ENCODE measurements at places on chromosomes 5 and 9. TPM values are rescaled to one million over a fixed set of nuclear protein-coding genes. Genes with fewer than 3 reads are reported as not detected.
A peak's percentile ranks its signal among the peaks of the same experiment; 100 is the strongest.

Gene TMC1
- not detected for total RNA-seq

Gene PRR7
- total RNA-seq, result 1.7 TPM

Gene NMUR2
- not detected for total RNA-seq

Gene ANGPTL2
- 11.4 TPM for total RNA-seq

Gene CHSY3
- total RNA-seq, result 4.7 TPM

Gene PCDHB12
- 1.7 TPM for total RNA-seq

Gene SCGB3A2
- total RNA-seq, result 624 TPM

Gene EMB
- 30.3 TPM for total RNA-seq

Gene SPRY4
- total RNA-seq, result 42.7 TPM

Gene TRPM6
- 0.44 TPM for total RNA-seq

DNA sequence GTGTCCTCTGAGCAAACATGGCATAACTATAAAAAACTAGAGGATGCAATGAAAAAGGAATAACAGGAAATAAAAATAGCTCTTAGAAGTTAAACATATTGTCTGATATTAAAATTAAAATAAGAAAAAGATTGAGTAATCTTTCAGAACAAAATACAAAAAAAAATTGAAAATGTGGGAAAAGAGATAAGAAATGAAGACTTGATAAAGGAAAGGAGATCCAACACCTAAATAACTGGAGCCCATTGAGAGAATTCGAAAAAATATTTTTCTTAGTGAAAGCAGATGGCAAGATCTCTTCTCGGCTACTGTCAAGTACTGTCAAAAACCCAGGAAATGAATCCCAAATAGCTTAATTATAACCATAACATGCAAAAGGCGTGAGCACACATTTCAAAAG is 24.9 kb downstream of the LIFR start:
- no peak for DNase-seq

- DNase-seq, result peak; percentile 20
Measured at GRCh38 chr5:135055396-135055795, 21.4 kb upstream of the PITX1 start.

- DNase-seq, result no peak
Measured at GRCh38 chr5:51712201-51712600, 329.0 kb downstream of the ISL1 start.

DNA sequence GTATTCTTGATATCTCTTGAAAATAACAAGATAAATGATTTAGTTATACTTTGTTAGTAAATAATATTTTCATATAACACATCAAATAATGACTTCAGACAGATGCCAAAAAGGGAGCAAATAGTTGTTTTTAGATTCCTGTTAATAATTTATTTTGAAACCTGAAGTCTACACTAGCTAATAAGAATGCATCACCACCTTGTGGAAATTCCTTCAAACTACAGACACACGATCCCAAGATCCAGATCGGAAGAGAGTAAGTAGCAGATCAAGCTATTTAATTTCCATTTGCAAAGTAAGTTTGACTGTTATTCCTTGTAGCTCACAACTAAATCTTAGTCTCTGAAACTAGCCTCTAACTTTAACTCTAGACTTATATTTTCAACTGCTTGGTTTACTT is 35.5 kb upstream of the ISL1 start:
- no peak for DNase-seq

- DNase-seq, result no peak
Measured at GRCh38 chr5:92917044-92917443, 664.0 kb downstream of the NR2F1-AS1 start.

DNA sequence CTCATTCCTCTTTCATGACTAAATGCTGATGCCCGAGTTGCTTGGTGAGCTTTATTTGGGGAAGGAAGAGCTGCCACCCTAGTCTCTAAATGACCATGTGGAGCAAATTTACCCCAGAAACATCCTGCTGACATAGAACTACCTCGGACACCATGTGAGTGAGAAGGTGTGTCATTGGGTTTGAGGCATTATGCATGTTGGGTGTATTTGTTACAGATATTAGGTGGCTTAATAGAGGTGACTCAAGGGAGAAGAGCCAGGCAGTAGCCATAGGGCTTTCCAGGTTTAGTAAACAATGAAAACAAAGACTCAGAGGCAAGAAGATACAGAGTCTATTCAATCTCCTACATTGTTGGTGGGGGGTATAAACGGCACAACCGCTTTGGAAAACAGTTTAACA is 581.5 kb downstream of the CCDC171 start:
- DNase-seq, result no peak

DNA sequence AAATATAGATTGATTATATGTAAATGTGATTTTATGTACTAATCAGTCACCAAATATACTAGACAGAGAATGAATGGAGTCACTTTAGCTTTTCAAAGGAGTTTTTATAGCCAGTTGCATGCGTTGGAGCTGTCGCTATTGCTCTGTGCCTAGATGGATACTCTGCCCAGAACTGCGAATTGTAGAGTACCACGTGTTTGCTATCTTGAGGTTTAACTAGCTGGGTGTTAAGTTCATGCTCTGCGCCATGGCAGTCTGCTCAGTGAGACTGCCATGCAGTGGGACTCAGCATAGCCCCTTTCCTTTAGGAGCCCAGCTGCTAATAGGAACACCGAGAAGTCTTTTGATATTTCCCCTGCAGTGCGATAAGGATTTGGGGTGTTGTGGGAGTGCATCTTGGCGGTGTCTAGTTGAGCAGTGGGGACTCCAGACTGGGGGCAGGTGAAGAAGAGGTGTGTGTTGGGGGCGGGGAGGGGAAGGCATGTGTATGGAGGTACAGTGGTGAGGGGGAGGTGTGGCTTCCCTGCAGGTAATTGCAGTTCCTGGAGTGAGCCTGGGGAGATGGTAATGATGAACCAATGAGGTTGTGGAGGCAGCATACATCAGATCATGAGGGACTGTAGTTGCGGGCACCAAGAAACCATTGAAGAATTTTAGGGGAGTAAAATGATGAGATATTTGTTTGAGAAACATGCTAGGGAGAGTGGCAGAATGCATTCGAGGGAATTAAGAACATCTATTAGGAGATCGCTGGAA is 118.9 kb downstream of the TRIO start:
- no peak for DNase-seq

GRCh38 chr5:84862132-84862531 is 477.5 kb upstream of the EDIL3 start:
- no peak for DNase-seq

GRCh38 chr5:141084487-141084989 is 9.9 kb upstream of the PCDHB2 start:
- DNase-seq, result no peak

DNA sequence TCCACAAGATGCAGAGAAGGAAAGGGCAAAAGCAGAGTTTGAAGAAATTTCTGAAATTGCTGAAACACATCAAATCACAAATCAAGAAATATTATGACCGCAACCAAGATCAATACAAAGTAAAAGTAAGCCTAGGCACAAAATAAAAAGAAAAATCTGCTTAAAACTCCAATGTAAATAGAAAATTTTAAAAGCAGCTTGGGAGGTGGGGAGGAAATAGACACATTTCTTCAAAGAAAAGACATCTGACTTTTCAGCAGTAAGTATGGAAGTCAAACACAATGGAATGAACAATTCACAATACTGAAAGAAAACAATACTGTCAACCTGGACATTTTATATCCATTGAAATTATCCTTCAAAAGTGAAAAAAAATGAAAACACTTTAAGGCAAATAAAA is 55.1 kb downstream of the HTR4 start:
- no peak for DNase-seq

GRCh38 chr9:36316611-36317317 is 58.5 kb upstream of the GNE start:
- DNase-seq, result no peak

DNA sequence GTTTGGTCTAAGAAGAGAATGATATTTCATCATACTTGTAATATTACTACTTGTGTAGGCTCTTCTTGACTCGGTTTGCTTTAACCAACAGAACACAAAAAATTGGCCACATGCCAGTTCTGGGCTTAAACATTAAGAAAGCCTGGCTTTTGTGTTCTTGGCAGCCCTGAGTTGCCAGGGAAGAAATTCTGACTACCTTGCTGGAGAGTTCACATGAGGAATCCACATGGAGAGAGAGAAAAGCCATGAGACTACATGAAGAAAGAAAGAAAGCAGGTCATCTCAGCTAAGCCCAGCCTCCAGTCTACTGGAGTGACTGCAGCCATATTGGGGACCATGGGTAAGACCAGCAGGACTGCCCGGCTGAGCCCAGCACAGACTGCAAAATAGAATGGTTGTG is 524.8 kb downstream of the RAB3C start:
- DNase-seq, result no peak

DNA sequence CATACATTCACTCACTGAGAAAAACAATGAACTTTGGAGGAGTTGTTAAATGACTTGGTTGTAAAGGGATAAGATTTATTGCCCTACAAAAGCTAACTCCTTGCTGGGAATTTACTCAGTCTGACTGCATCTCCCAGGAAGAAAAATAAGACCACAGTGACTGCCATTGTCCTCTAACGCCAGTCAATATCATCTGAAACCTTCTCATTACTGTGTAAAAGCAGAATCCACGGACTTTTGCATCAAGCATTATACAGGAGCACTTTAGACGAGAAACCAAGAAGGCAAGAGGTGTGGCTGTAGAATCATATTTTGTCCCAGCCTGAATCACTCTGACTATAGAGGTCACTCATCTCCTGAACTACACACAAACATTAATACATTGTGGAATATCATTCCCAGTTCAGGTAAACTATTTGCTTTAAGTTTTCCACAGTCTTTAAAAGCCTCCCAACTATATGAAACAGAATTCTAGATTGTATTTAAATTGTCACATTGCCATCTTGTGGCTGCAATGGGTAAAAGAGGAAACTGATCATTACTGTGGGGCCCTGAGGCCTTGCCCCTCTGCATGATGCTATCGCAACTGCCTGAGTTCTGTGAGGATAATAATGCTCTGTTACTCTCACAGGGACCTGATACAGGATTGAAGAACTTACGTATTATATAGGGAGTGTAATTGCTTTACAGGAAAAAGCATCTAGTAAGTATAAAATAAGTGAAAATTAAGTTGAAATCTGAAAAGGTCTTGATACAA is 142.9 kb downstream of the SLCO4C1 start:
- DNase-seq, result no peak

- DNase-seq, result no peak
Measured at GRCh38 chr5:82717738-82718137, 359.5 kb downstream of the TMEM167A start.

GRCh38 chr9:34454571-34455065 is 3.8 kb downstream of the FAM219A start:
- DNase-seq, result no peak

GRCh38 chr5:33769196-33769595 is 122.6 kb downstream of the ADAMTS12 start:
- no peak for DNase-seq

- peak; percentile 53 for DNase-seq
Measured at GRCh38 chr5:136769900-136770684, 404.7 kb upstream of the TRPC7 start.

DNA sequence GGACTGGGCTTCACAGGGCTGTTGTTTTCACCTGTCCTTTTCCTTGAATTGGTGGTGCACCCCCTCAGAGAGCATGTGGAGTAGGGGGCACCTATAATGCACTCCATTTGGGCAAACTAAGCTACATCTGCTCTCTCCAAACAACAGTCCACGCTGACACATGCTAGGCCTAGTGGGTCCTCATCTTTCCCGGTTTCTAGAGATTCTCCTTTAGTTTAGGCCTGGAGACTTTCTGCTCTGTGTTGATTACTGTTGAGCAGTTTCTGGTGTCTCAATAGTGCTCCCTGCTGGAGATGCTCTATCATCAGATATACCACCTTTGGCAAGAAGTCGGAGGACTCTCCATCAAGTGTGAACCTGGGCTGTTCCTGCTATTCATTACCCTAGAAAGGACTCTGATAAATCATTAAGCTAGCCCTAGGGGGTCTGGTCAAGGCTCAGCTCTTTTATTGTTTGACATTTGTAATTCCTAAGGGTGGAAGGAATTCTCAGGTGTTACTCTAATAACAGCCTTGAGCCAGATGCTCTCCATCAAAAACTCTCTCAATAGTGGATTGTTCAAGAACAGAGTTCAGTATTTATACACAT is 64.0 kb upstream of the FYB1 start:
- DNase-seq, result no peak

- no peak for DNase-seq
Measured at GRCh38 chr9:109179801-109180523, 12.9 kb upstream of the FRRS1L start.

DNA sequence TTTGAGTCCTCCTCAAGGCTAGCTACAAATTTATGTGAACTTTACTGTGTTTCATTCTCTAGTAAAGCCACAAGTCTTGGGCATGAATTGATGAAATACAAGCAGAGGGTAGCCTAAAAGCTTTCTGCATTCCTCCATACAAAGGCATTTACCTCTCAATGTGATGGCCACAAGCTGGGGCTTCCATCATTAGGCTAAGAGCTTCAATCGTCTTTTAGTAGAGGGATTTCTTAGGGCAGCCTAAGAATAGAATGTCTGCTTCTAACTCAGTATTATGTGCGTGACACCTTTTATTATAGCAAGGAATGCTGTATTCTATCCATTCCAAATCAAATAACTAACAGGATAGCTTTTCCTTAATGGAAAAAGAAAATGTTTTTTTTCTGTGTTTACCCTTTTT is 3.7 kb downstream of the PLAC8L1 start:
- no peak for DNase-seq

GRCh38 chr9:89841456-89841855 is 236.6 kb downstream of the GADD45G start:
- no peak for DNase-seq

DNA sequence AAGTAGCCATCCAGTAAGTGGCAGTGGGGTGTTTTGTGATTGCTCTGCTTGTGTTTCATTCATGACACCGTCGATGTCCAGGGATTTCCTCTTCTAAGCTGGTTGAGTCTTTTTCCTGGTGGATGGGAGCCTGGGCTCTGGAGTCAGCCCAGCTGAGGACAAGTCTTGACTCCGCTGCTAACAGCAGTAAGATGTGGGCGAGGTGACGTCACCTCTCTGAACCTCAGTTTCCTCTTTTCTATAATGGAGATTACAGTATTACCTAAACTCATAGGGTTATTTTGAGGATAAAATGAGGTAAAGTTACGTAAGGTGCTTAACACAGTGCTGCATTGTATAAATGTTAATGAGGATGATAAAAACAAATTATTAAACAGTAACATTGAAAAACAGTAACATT is 21.3 kb downstream of the FGF1 start:
- DNase-seq, result peak; percentile 55

GRCh38 chr5:75058986-75059535 is 6.7 kb upstream of the GCNT4 start:
- no peak for DNase-seq

- DNase-seq, result no peak
Measured at GRCh38 chr5:143011585-143011984, 241.4 kb downstream of the ARHGAP26 start.

Data from lower lobe of right lung (tissue), 2 donors.